Cortex of kidney (tissue), 1 donor: ENCODE measurements at places on chromosomes 5 and 9.

DNA sequence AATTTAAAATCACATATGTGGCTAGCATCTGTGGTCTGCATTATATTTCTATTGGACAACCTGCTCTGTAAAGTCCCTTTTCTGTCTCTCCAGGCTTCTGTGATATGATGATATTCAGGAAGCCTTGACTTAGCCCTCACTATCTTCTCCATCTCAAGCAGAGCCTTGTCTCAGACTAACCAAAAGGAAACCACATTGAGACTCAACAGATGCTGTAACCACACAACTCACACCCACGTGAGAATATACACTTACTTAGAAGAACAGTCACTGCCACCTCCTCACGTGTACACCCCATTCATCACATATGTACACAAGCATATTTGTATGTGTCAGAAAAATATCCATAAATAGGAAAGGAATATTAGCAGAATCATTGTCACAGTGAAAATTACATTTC lies 33.6 kb downstream of the HTR4 start:
- DNase-seq, result no peak

DNA sequence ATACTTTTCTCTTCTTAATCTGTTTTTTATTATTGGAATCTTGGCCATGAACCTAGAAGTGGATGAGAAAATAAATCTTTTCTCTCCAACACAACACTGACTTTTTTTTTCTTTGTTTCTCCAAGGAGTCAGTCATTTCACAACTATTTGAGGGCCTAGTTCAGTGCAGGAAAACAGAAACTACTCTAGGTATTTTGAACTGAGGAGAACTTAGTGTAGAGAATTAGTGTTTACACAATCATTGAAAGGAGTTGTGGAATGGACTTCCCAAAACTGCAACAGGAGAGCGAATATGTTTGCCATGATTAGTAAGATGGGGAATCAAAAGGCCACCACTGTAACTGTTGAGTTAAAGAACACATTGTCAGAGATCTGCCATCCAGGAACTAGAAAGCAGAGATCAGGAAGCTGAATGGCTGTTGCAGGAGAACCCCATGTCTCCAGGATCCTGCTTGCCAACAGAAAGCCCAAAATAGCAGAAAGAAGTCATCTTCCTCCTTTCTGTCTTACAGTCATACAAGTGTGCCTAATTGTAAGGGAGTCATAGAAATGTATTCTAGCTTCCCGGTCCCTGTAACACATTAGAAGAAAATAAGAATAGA lies 20.3 kb upstream of the PCDH1 start:
- no peak for DNase-seq

GRCh38 chr9:72950875-72951442 lies 1.9 kb downstream of the ALDH1A1 start:
- DNase-seq, result no peak

DNA sequence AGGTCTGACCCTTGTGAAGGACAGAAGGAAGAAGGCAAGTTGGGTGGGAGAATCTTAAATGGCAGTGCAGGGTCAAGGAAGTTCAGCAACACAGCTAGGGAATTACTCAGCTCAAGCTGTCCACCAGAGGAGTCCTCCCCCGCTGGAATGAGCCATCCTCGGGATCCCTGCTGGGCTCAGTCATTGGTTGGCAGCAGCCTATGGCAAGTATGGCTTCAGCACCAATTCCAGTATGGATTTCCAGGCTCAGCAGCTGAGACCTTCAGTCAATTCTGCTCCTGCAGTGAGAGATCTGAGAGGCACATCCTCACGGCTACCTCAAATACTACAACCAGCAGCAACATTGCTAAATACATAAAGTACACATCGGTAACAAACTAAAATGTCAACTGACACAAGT lies 280.6 kb upstream of the PIK3R1 start:
- no peak for DNase-seq

DNA sequence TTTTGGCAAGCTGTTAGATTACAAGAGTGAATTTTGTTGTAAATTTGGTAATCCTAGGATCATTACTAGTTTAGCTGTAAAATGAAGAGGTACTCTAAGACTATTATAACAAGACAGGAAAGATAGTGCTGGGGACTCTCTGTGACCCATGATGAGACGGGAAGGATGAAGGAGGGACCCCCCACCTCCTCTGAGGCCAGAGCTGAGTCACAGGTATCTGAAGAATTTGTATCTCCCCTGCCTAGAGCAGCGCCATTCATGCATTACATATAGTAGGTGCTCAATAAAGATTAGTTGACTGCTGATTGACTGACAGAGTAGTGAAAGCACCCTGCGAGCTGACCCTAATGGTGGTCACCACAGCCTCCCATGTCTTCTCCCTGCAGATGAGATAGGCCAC lies 202.8 kb downstream of the SNX18 start:
- no peak for DNase-seq

GRCh38 chr5:51960617-51961121 lies 577.4 kb downstream of the ISL1 start:
- no peak for DNase-seq

- no peak for DNase-seq
Observed at GRCh38 chr9:4615251-4615650, 46.8 kb upstream of the PLPP6 start.

- DNase-seq, result no peak
Observed at GRCh38 chr9:69542942-69543704, 129.0 kb downstream of the APBA1 start.

- DNase-seq, result no peak
Observed at GRCh38 chr9:91120200-91120599, 241.5 kb downstream of the AUH start.

DNA sequence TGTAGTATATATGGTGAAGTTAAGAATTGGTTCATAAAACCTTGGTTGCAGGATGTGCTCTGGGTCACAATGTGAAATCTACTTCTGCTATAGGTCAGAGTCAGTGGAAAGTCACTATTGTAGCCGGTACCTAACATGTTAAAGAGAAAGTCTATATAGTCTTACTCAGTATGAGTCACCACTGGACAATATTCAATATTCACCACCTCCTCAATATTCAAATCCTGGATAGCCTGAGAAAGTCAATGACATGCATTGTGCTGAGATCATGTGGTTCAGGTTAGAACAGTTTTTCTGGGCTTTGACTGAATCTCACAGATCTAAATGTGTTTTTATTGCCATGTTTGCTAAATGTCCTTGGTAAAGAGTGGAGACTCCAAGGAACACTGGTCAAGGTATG lies 108.8 kb downstream of the HMHB1 start:
- no peak for DNase-seq

- DNase-seq, result no peak
Observed at GRCh38 chr5:127813633-127814587, 110.7 kb downstream of the CCDC192 start.

GRCh38 chr5:93674866-93675459 lies 66.4 kb downstream of the POU5F2 start:
- no peak for DNase-seq

DNA sequence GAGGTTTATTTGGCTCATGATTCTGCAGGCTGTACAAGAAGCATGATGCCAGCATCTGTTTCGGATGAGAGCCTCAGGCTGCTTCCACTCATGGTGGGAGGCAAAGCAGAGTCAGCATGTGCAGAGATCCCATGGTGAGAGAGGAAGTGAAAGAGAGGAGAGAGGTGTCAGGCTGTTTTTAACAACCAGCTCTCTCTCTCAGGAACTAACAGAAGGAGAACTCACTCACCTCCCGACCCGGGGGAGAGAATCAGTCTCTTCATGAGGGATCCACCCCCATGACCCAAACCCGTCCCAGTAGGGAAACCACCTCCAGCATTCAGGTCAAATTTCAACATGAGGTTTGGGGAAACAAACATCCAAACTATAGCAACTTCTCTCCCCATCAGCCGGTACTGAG lies 187.7 kb downstream of the ENC1 start:
- no peak for DNase-seq

DNA sequence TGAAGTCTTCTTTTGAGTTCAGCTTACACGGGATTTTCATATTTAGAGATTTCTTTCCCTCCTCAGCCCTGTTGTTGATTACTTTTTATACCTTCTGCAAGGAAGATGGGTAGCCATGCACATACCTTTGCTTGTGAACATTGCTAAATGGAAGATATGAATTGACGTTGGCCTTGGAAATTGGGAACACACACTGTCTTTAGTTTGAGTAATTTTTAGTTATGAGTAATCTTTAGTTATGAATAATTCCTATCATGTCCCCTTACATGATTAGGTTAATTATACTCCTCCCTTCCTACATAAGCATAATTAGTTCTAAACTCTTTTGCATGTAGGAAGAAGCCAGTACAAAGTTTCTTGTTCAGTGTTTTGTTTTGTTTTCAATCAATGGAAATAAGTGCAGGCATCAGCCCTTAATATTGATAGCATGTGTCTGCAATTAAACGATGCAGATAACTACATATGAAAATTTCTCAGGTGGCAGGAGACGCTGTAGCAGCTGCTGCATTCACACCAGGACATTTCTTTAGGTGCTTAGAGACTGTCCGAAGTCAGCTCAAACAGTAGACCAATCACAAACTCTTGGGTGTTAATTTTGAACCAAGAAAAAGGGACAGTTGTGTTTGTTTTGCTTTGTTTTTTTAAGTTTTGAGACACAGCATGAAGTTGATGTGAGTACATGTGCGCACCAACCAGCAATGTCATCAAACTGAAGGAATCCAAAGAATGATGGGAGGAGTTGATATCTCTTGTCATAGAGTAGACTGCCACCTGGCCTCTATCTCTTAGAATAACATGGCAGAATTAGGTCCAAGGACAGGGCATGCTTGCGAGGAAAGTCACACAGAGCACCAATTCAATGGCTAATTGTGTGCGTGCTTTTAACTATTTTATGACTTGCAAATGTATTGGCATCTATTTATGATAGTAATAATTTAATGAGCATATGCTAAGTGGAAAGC lies 51.4 kb downstream of the SMARCA2 start:
- DNase-seq, result no peak

DNA sequence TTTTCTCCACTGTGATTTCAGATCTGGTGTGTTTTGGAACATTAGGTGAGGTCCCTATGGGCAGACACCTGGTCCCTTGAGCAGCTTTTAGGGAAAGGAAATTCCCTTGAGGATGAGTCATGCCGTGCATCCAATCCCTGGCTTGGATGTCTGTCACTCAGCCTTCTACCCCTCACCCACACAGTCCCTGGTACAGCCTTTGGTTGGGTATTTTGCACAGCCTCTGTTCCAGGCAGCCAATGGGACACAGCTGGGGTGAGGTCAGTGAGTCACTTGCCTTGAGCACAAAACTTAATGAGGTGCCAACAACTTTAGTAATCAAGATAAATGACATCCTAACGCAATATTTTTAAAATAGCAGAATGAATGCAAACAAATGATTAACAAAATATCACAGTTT lies 22.7 kb upstream of the SVEP1 start:
- DNase-seq, result no peak

DNA sequence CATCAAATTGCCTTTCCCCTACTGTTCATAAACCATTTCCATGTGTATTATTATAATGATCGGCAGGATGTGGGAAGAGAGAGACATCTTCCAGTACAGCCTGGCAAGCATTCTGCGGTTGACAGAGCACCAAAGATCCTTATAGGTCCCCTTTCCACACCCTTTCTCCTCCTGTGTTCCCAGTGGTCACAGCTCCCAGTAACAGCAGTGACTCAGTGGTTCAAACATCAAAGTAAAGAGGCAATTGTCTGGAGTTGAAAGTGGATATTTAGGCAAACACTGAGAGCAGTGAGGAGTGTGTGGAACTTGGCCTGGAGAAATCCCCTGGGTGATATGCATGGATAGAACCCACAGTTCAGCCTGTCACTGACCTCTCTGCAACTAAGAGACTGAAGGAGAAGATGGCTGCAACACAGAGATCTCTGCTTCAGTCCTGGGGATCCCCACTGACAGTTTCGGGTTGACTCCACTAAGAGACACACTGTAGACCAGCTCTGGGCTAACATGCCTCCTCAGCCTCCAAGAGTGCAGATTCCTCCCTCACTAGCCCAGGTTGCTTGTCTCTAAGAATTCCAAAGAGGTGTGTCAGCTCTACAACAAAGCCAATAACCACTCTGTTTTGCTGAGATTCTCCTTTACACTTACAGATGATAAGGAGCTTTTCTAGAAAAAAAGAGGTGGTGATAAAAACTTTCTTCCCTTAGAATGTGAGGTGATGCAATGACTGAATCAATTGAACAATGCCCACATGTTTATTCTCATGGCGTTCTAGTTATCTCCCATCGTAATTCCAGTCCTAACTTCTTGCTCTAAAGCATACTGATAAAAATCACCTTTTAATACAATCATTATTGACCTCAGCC lies 94.4 kb upstream of the IL6ST start:
- DNase-seq, result no peak

DNA sequence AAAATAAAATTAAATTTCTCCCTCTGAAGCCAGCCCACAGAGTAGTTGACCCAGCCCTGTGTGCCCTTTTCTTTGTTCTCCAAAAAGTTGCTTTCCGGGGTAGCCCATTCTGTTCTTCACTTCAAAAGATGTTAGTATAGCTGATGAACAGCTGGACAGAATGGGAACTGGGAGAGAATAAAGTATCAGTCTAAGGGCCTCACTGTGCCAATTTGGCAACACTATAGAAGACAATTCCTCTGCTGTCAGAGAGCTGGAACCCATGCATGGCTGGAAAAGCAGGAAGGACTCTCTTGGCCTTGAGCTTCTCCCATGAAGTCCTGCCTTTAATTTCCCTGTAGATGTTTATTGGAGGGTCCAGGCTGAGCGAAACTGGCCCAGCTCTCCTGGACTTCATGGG lies 11.0 kb upstream of the TNFSF8 start:
- DNase-seq, result no peak

- no peak for DNase-seq
Observed at GRCh38 chr5:909086-909485, 16.4 kb downstream of the TRIP13 start.

DNA sequence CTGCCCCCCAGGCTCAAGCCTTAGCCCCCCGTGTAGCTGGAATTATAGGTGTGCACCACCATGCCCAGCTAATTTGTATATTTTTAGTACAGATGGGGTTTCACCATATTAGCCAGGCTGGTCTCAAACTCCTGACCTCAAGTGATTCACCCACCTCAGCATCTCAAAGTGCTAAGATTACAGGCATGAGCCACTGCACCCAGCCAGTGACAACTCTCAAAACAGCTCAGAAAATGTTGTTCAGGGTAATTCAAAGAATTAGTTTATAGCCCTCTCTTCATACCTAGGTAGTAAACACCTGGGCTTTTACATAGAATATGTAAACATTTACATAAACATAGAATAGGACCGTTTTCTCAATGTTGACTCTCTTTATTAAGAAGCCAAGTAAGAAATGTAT lies 168.7 kb downstream of the ENC1 start:
- no peak for DNase-seq

DNA sequence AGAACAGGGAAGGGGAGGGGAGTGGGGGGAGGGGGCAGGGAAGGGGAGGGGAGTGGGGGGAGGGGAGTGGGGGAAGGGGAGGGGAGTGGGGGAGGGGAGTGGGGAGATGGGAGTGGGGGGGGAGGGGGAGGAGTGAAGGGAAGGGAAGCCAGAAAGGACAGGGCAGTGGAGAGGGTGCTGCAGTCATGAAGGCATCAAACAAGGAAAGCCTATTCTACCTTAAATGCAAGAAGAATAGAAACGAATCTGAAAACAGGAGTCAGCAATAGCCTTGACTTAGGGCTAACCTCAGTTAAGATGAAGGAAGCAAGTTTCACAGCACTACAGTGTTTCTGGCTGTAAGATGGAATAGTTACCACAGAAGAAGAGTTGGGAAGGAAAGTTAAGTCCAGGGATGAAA lies 59.5 kb downstream of the CAMSAP1 start:
- DNase-seq, result no peak
